ENCODE measurements at places on chromosomes 2 and 18.

DNA sequence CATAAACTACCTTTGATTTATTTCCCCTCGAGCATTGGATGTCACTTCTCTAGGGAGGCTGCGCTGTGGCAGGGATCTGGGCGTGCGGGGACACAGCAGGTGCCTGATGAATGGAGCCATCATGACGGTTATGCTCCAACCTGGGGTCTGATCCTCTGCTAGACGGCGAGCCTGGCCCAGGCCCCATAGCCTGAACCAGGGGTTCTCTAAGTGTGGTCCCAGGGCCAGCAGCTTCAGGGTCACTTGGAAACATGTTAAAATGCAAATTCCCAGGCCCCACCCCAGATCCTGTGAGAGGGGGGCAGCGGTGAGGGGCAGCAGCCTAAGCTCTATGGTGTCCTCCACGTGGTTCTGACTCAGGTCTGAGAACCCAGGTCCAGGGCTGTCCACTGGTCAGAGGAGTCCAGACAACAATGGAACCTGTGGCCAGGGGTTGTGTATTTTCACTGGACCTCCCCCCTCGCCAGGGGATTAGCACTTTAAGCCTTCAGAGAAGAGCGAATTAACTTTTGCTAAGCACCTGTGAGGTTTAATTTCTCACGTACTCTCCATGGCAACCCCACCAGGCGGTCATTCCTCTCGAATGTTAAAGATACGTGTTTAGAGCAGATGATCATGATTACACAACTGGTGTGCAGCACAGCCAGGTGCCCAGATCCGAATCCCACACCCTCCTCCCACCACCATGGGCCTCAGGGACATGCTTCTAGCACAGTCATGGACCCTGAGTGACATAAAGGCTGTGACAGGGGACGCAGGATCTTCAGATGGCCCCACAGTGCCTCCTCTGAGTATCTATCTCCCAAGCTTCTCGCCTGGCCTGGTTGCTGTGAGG lies 1.6 kb upstream of the ARHGEF4 start:
- no peak for DNase-seq

- no peak for DNase-seq
Measured at GRCh38 chr2:150188177-150188576, 299.3 kb downstream of the RND3 start.

GRCh38 chr2:20594957-20595356 lies 55.9 kb downstream of the HS1BP3 start:
- no peak for DNase-seq

DNA sequence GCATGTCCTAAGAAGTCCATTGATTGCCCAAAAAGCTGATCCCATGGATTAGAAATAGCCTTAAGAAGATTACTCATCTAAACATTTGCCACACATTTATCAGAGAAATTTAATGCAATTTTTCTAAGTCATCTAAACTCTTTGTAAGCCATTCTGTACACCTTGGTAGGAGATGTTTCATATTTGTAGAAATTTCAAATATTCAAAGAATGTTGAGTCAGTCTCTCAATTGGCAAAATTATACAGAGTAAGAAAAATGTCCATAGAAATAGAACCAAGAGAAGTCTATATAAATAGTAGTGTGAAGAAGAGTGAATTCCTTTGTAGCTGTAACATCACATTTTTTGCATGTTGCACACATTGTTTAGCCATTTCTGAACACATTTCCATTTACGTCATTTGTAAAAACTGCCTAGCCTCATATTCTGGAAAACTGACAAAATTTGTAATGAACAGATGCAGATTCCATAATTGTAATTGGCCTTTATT lies 128.6 kb downstream of the MSTN start:
- no peak for DNase-seq

GRCh38 chr2:221589696-221590095 lies 17.6 kb upstream of the EPHA4 start:
- no peak for DNase-seq

DNA sequence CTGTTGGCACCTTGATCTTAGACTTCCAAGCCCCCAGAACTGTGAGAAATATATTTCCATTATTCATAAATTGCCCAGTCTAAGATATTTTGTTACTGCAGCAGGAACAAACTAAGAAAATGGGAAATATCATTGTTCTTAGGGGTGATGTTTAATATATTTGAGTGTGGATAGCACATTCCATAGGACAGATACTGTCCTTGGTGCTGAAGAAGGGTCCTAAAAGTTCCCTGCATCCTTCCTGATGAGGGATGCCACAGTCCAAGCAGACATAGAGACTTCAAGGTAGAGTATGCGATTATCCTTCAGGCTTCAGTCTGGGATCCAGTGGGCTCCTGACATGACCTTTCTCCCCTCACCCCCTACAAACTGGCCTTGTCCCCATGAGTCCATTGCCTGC lies 689.0 kb downstream of the TDRD15 start:
- no peak for DNase-seq

DNA sequence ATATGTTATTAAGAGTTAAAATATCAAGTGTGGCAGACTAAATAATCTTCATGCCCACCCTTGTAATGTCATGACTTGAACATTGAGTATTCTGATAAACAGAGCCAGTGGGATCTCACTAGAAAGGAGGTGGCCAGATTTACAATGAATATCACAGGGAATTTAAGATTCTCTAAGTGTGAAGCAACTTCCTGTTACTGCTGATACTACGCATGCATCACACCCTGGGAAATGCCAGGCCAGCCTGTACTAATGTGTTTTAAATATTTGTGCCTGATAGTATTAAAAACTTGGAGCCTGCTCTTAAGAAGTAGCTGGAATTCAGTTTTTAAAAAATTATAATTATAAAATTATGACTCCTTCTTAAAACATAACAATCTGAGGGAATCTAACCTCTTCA lies 148.3 kb downstream of the LAMA3 start:
- no peak for DNase-seq

- DNase-seq, result no peak
Measured at GRCh38 chr2:52877703-52878102, 889.9 kb upstream of the CHAC2 start.

GRCh38 chr2:186522450-186522849 lies 36.4 kb downstream of the ZC3H15 start:
- no peak for DNase-seq

DNA sequence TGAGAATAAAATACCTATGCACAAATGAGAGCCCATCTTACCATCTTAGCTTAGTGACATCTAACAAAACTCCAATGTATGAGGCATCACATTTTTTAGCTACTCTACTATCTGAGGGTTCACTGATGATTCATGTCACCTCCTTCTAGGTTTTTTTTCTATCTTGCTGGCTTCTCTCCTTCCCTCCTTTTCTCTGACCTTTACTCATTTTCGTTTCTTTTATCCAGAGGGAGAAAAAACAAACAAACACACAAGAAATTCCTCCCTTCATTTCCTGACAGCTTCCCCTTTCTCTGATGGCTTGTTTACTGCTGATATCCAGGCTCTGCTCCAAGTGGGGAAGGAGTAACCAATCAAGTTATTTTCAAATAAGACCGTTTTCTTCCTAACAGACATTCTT lies 115.1 kb downstream of the UBE2E3 start:
- no peak for DNase-seq

- no peak for DNase-seq
Measured at GRCh38 chr2:58553937-58554336, 312.8 kb upstream of the FANCL start.

DNA sequence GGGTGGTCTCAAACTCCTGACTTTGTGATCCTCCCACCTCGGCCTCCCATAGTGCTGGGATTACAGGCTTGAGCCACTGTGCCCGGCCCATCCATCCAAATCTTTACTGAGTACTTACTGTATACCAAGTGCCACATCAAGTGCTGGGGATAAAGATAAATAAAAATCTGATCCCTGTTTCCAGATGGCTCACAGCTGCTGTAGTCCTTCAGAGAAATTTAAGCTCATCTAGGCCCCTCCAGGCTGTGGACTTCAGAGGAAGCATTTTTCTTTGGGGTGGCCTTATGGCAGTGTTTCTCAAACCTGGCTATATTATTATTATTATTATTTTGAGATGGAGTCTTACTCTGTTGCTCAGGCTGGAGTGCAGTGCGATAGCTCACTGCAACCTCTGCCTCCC lies 33.7 kb upstream of the GTF2A1L start:
- DNase-seq, result no peak

DNA sequence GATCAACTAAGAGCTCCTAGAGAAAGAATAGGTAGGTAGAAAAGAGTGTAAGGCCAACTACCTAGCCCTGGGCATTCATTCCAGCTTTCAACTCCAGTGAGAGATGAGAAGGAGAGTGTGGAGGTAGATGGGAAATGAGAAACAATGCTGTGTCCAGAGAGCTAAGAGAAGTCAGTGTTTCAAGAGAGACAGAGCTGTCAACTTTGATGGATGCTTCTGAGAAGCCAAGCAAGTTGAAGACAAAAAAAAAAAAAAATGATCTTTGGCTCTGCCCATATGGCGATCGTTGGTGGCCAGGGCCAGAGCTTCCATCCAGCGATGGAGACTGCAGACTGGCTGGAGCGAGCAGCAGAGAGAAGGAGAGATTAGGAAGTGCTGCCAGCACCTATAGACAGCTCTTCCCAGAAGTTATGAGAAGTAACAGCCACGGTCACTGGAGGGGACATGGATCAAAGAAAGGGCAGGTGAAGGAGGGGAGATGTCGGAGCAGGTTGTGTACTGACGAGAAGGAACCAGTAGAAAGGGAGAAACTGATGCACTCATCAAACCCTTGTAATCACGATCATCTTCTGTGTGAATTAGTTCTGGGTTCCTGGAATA lies 112.4 kb upstream of the PPP1CB start:
- no peak for DNase-seq

DNA sequence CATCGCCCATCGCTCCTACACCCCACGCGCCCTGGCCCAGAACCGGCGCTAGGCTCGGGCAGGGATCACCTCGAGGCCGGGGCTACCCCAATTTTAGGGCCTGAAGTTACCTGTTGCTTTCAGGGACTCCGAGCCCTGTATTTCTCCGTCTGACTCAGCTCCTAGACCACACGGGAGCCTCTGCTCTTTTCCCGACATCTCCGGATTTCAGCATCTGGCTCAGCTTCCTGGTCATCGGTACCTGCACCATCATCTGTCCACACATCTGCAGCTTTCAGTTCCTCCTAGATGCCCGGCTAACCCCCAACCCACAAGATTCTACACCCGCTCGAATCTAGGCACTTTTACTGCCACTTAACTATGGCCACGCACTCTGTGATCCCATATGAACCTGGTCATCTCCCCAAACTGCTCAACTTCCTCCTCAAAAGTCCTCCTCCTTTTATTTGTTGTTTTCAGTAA lies 12.1 kb upstream of the HMSD start:
- DNase-seq, result no peak

DNA sequence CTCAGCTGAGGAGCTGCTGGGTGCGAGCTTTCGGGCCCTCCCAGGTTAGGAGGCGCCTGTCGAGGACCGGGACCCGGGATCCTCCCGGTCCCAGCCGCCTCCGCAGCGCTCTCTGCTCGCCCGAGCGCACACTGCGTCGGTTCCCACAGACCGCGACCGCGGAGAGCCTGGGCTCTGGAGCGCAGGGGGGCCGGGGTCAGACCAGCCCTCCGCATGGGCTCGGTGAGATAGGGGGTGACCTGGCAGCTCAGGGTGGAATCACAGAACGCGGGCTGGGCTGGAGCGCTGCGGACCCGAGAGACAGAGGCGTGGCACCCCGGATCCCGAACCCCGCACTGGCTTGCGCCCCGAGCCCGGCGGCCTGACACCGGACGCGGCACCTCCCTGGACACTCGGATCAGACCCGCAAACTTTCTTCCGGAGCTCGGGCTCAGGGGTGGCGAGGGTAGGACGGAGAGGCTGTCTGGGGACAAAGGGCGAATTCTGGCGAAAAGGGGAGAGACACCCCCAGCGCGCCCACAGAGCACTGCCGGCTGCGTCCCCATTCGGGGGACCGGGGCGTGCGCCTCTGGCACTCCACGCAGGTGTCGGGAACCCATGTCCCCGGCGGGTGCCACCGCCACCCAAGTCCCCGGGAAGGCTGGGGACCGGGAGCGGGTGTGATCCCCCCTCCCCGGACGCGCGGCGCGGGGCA lies 612 bp downstream of the DIPK1C start:
- DNase-seq, result no peak

DNA sequence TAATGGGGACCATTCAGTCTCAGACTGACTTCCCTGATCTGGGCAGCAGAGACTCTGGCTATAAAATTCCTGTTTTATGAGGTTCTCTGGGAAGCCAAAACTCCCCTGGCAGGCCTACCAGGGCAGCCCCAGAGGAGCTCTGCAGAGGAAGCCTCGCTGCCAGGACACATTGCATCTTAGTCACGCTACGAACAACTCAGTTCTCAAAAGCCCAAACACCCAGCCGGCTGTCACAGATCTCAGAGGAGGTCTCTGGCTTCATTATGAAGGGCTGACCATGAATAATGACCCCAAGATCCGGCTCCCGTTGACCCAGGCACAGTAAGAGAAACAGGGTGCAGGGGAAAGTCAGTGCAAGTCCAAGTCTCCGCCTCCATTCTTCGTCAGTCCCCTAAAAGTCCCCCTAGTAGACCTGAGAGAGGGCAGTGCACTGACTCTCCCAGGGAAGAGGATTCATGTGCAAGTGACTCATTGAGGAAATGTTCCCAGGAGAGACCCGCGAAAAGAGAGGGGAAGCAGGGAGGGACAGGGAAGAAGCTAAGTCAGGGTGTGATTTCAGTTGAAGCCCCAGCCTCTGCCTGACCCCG lies 212.3 kb downstream of the CYP26B1 start:
- no peak for DNase-seq

GRCh38 chr2:72713857-72714256 lies 112.0 kb downstream of the EXOC6B start:
- no peak for DNase-seq

DNA sequence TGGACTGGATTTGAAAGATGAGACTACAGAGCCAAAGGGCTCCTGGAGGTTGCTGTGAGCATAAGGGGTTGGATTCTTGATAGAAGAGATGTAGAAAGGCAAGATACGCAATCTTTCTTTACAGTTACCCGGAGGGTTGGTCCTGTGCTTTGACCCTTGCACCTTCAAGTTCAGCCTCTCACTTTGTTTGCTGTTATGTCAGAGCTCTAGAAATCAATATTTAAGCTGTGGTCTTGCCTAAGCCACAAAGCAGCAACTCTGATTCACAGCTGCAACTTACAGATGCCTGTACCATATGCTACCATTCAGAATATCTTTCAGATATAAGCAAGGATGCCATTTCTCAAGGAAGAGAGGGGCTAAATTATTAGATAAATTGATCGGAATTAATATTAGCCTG lies 943.1 kb upstream of the LRRTM1 start:
- DNase-seq, result no peak
